GM04504 (cell line): ENCODE measurements at places on chromosomes 6 and 20.

DNA sequence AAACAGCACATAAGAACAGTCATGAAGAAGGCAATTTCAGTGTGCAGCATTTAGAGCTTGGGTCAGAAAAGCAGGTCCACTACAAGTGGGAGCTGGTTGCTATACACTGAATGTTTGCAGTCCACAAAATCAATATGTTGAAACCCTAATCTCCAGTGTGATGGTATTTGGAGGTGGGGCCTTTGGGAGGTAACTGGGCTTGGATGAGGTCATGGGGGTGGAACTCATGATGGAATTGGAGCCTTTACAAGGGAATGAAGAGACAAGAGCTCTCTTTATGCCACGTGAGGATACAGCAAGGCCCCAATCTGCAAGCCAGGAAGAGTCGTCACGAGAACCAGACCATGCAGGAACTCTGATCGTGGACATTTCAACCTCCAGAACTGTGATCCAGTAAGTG, 216.7 kb upstream of the SLC35B3 start:
- no peak for DNase-seq

GRCh38 chr20:4020256-4020655, 4.9 kb upstream of the RNF24 start:
- no peak for DNase-seq

GRCh38 chr6:154561750-154562149, 51.3 kb upstream of the CNKSR3 start:
- DNase-seq, result no peak

- DNase-seq, result no peak
Observed at GRCh38 chr20:16576219-16576618, 3.0 kb upstream of the KIF16B start.

GRCh38 chr6:17107863-17108262, 6.0 kb downstream of the STMND1 start:
- DNase-seq, result peak; percentile 19

- no peak for DNase-seq
Observed at GRCh38 chr20:46031014-46031569, 2.1 kb downstream of the SLC12A5 start.

GRCh38 chr6:73746787-73747186, 50.8 kb downstream of the CD109 start:
- DNase-seq, result no peak

GRCh38 chr6:16639684-16640480, 121.4 kb downstream of the ATXN1 start:
- peak; percentile 72 for DNase-seq

GRCh38 chr6:129364037-129364436, 345.9 kb downstream of the ARHGAP18 start:
- DNase-seq, result no peak

GRCh38 chr6:34059136-34059731, 86.7 kb downstream of the GRM4 start:
- no peak for DNase-seq

DNA sequence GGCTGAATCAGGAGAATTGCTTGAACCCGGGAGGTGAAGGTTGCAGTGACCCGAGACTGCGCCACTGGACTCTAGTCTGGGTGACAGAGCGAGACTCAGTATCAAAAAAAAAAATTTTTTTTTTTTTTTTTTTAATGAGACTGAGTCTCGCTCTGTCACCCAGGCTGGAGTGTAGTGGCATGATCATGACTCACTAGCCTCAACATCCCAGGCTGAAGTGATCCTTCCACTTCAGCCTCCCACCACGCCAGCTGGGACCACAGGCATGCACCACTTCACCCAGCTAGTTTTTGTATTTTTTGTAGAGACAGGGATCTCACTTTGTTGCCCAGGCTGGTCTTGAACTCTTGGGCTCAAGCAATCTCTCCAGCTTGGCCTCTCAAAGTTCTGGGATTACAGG, 53.3 kb downstream of the MYO6 start:
- no peak for DNase-seq

GRCh38 chr6:158909938-158910337, 90.1 kb downstream of the RSPH3 start:
- no peak for DNase-seq

- DNase-seq, result no peak
Observed at GRCh38 chr20:23000232-23000947, 34.7 kb upstream of the SSTR4 start.

DNA sequence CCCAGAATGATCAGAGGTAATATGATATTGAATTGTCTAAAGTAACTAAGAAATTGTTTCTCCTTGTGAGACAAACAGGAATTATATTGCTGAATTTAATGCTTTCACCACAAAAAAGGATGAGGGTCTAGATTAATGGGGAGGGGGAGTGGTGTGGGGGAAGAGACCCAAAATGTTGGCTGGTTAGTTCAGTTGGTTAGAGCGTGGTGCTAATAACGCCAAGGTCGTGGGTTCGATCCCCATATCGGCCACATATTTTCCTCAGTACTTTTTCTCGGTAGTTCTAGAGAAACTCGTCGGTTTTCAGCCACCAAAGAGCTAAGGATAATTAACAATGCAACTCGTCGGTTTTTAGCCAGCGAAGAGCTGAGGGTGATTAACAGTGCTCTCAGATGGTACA, 26.3 kb downstream of the PRSS16 start:
- no peak for DNase-seq

DNA sequence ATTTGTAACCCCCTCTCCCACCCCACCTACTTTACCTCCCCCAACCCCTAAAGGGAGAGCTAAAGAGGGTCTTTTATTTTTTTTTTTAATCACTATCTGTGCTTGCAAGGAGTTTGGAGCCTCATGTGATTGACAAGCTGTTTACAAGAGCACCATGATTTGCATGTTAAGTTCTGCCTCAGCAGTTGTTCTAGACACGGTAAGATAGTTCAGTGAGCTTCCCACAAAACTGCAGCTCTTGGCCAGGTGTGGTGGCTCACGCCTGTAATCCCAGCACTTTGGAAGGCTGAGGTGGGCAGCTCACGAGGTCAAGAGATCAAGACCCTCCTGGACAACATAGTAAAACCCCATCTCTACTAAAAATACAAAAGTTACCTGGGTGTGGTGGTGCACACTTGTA, 5.0 kb upstream of the PXDC1 start:
- no peak for DNase-seq

GRCh38 chr20:3162080-3162611, 2.5 kb upstream of the FASTKD5 start:
- no peak for DNase-seq

- no peak for DNase-seq
Observed at GRCh38 chr6:12291071-12291838, 1.1 kb downstream of the EDN1 start.

DNA sequence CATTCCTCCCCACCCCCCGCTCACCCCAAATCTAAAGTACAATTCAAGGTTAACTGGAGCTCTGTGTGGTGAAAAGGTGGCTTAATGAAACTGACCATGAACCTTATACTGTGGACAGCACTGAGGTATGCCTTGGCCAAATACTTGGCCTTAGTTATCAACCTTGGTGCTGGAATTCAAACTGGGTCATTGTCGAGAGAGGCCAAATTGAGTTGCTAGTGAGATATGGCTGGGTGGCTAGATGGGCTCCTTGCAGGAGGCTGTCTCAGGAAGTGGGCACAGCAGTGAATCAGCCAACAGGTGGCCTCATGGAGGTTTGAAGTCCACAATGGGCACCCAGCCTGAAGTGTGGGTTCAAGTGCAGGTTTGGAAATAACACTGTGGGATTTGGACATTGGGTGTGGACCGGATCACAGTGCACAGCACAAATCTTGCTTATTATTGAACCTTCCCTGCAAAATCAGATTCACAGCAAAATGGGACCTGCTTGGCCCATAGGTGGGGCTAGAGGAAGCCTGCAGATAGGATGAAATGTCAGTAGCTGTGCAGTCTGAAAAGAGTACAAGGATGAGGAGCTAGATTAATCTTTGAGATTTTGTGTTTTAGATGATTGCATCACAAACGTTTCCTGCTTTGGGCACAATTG, 5.6 kb upstream of the BTBD3 start:
- DNase-seq, result no peak

GRCh38 chr6:96015518-96016333, at the start of gene FUT9:
Gene FUT9 (plus strand): TSS chr6:96015974. CDS start chr6:96203156, 187,182 bp downstream.
- DNase-seq, result no peak

- DNase-seq, result no peak
Observed at GRCh38 chr6:6886171-6886885, 221.4 kb upstream of the RREB1 start.

GRCh38 chr20:51828762-51829161, 26.4 kb upstream of the SALL4 start:
- DNase-seq, result no peak

DNA sequence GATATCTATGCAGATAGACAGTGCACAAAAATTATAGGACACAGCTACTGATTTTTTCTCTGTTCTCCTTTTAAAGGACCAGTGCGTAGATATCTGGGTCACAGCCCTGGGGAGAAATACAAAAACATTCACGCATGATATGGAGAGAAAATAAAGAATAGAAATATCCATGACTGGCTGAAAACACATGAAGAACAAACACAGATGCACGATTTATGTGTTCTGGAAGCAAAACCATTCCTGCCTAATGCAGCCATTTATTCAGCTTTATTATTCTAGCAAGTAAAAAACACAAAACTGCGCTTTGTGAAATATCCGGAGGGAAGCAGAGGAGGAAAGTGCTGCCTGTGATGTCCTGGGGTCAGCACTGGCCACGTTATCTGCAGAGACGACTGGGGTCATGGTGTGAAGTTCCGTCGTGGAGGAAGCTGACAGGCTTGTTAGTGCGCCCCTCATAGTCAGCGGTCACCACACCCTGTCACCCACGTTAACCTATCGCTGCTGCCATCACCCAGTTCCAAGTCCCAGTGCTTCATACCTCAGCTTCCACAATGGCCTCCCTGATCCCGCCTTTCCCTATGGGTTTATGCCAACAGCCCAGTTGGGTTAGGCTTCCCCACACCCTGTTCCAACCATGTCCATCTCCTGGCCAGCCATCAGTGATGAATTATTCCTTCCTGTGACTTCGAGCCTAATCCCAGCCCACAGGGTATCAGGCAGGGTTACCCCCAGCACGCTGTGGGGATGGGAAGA, 86.6 kb upstream of the RPS6KA2 start:
- DNase-seq, result no peak

DNA sequence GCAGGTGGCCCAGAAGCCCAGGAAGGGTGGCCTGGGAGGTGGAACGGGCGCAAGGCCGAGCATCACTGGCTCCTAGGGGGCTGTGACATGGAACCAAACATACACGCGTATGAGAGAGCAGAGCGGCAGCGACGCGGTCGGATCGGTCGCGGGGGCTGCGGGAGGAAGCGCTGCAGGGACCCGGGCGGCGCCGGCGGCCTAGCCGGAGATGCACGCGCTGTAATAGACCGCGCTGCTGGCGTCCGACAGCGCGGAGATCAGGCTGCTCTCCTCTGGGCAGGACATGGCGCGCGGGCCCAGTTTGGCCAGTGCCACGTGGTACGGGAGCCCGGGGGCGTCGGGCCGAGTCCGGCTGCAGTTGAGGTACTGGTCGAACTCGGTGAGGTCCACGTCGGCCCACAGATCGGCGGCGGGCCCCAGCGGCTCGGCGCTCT, 1.5 kb downstream of the SOX18 start:
- DNase-seq, result no peak

GRCh38 chr20:38770546-38770945, 22.3 kb downstream of the ACTR5 start:
- DNase-seq, result no peak

GRCh38 chr20:34382174-34382573, 19.1 kb downstream of the ITCH start:
- DNase-seq, result no peak

- no peak for DNase-seq
Observed at GRCh38 chr6:124396361-124396760, 565.9 kb upstream of the RNF217 start.

GRCh38 chr6:36422714-36423100, 19.9 kb downstream of the PXT1 start:
- DNase-seq, result no peak

GRCh38 chr6:164942271-164942670, 367.1 kb downstream of the C6orf118 start:
- DNase-seq, result no peak

GRCh38 chr20:7798176-7798575, 142.1 kb downstream of the HAO1 start:
- DNase-seq, result no peak

DNA sequence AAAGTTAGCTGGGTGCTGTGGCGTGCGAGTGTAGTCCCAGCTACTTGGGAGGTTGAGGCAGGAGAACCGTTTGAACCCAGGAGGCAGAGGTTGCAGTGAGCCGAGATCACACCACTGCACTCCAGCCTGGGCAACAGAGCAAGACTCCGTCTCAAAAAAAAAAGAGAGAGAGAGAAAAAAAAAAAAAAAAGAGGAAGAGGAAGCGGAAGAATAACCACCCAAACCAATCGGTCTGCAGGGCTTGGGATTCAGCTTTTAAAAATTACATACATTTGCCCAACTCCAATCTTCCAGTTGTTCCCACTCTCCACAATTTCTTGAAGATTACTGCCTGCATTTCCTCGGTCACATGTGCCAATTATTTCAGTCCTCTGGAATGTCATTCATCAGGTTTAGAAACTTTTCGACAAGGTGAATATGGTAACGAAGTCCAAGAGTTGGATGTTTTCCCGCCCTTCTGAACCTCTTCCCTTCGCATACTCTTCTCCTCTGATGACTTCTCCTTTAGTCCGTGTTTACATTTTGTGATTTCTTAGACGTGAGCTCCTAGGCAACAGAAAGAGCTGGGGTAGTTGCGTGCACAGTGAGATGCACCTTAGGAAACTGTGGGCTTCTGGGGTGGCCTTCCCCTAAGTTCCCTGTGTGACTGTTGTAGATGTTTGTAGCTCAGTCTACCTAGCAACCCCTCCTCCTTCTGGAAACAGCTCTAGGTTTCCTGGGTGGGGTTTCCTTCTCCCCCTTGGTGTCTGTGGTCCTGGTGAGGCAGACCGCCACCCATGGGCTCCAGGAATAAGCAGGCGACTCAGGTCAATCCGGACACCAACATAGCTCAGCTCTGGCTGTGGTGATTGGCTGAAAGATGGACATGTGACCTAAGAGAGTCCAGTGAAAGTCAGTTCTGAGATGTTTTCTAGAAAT, 63.0 kb upstream of the NCOA3 start:
- DNase-seq, result no peak

DNA sequence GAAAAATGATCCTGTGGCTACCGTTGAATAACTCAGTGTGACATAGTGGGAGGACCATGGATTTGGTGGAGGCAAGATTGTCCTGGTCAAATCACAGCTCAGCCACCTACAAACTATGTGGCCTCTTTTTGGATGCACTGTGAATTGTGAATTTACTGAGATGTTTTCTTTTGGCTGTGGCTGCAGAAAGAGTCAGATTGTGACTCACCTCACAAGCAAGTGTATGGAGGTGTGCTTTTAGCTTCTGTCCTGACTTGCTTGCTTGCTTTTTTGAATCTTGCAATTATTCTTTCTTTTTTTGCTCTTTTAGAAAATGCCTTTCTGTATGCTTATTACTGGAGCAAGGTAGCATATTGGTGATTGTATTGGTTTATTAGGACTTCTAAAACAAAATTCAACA, 122.9 kb upstream of the FOXO3 start:
- no peak for DNase-seq

DNA sequence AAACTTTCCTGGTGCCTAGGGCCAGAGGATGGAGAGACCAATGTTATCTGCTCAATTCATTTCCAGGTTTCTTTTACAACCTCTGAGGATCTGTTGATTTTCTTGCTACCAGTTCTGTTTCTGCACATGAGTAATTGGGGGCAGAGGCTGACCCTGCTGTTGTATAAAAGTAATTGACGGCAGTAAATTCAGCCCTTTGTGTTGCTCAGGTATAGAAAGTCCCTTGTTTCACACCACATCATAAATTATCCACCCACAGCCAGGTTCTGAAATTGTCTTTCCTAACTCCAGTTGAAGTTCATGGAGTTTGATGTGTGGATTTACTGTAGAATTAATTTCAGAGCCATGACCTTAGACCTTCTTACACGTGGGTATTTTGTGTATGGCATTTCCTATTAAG, 107.4 kb upstream of the GRIK2 start:
- no peak for DNase-seq

- DNase-seq, result no peak
Observed at GRCh38 chr6:156774863-156775405, 2.2 kb upstream of the ARID1B start.
